ENCODE measurements at places on chromosomes 6 and 20. TPM values are rescaled to one million over a fixed set of nuclear protein-coding genes. Genes with fewer than 3 reads are reported as not detected.
A peak's percentile ranks its signal among the peaks of the same experiment; 100 is the strongest.

- no peak for DNase-seq
Observed at GRCh38 chr6:88823998-88824397, 139.4 kb downstream of the RNGTT start.

DNA sequence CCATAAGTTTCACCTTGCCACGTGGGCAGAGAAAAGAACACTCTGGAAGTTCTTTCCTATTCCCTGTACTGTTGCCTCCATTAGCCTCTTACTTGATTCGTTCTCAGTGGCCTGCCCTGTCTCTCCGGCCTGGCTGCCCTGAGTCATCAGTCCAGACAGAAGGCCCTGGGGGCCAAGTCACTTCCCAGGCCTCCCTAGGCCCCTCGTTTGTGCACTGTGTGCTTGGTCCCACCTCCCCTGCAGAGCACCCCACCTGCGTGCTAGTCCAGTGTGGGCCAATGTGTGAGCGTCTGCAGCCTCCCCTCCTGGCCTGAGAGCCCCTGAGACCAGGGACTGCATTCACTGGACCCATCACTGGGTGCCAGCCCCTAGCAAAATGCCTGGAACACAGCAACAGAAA, 191.2 kb upstream of the RREB1 start:
- DNase-seq = no peak

DNA sequence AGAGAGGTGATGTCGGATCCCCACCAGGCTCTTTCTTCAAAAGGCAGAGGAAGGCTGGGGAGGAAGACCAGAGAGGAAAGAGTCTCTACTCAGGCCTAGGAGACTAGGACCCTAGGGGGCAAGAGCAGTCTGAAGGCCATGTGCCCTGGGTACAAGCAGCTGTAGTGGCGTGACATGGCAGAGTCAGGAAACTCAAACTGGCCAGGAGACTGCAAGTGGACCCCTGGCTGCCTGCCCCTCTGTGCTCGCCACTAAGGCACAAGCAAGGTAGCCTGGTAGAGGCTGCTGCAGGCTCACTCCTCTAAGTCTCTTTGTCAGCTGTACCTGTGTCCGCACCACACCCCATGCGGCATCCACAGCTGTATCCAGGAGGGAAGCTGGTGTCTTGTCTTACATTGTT, 19.9 kb downstream of the CST9L start:
- no peak for DNase-seq

DNA sequence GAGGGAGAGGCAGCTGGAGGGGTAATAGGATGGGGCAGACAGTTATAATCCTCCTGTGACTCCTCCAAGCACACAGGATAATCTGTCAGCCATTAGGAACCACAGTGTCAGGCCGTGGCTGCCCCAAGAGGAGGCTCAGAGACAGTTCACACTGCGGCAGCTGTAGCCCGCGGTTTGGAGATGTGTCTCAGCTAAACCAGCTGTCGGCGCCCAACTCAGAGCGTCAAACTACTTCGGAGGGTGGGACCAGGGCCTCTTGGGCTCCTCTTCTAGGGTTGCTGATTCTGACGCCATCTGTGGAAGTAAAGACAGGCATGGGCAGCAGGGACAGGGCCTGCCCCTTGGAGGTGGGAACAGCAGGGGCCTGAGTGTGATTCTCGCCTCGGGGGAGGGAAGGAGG, 309.8 kb downstream of the CDC5L start:
- DNase-seq = no peak

GRCh38 chr6:50427267-50427666, 286.1 kb upstream of the TFAP2D start:
- DNase-seq = no peak

DNA sequence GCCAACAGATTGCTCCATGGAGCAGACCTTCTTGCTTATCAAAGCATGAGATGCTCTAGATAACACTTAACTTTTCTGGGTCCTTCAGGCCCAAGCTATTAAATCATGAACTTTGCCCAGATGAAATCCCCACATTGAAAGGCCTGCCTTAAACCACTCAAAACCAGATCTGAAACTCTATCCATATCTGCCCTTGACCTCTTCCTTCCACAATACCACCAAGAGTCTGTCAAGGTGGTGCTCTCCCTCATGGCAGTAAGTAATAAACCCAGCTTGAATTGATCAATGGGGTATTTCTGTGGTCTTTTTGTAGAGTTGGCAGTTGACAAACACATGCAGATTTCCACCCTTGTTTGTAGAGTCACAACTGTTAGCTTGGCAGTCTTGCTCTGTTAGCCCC, 135.5 kb downstream of the ISM1 start:
- DNase-seq = no peak

- no peak for DNase-seq
Observed at GRCh38 chr20:17499041-17499440, 32.1 kb downstream of the BFSP1 start.

DNA sequence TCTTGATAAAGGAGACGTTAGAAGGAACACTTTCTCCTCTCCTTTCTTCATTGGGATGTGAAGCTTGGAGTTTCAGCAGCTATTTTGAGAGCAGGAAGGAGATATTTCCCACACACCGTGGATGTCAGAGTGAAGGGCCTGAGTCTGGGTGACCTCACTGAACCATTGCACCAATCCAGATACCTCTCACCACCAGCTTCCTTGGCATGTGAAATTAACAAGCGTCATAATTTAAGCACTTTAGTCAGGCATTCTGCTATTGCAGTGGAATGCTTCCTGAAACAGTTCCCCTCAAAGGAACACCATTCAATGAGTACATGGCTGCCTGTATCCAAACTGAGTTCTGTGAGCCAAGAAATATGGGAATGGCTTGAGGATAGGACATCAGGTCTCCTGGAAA, 83.7 kb downstream of the CHMP4B start:
- no peak for DNase-seq

DNA sequence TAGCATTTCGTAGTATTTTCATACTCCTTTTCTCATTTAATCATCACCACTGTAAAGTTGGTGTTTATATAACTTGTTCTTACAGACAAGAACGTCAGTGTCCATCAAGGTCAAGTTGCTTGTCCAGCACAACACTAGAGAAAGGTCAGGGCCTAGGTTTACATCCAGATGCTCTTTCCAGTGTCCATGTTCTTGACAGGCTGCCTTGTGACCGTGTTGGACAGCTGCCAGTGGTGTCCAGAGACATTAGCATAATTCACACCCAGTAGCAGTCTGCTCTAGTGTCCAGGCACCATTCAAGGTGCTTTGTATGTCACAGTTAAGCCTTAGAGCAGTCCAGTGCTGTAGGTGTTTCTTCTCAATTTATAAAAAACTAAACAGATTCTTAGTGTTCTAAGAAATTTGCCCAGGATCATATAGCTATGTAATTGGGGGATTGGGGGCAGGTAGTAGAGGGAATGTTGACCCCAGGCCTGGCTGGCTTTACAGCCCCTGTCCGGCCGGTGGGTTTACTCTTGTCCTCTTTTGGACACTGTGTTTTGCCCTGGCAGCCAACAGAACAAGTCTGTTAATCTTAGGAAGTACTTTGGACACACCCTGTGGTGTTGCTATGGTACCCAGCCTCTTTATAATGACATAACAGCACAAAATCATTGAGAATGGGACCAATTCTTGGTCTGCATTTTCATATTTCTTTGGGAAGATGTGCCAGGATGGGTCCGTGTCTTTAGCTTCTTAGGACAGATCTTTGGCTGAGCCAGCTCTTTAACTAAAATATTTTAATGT, 8.0 kb downstream of the STK35 start:
- no peak for DNase-seq

GRCh38 chr6:78347191-78347916, 520.0 kb upstream of the IRAK1BP1 start:
- no peak for DNase-seq

DNA sequence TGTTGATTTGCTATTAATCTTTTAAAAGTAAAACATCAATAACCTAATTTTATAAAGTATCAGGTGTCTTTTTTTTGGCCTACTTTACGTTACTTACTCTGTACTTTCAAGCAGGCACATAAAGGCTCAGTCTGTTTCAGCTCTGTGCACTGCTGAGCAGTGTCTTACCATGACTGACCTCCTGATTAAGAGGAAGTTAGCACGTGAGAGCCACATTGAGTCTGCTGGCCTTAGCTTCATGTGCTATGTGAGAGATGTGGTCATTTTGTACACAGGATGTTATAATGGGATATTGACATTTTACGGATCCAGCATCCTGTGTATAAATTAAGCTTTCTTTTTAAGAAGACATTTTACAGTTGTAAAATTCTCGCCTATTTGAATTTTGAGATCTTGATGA, 31.9 kb downstream of the ARID1B start:
- DNase-seq = no peak

DNA sequence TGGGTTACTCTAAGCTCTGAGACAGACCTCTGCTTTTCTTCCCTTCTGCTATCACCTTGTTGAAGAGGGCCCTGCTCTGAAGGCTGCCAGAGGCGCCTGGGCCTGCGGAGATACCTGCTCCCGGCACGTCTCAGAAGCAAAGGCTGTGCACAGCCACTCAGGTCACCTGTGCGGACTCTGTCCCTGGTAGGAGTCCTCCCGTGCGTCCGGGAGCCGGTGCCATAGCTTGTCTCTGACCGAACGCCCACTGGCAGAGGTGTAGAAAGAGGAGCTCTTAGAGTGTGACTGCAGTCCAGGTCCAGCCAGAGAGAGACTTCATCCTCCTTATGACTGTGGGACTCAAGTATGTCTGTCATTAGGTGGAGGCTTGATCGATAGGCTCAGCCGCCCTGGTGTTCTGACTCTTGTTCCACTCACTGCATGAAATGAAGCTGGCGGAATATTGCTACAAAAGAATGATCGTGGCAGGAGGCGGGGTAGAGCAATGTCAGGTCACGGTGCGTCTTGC, 51.0 kb upstream of the UNC93A start:
- DNase-seq = no peak

GRCh38 chr6:169867751-169868191, 116.3 kb downstream of the ERMARD start:
- no peak for DNase-seq

DNA sequence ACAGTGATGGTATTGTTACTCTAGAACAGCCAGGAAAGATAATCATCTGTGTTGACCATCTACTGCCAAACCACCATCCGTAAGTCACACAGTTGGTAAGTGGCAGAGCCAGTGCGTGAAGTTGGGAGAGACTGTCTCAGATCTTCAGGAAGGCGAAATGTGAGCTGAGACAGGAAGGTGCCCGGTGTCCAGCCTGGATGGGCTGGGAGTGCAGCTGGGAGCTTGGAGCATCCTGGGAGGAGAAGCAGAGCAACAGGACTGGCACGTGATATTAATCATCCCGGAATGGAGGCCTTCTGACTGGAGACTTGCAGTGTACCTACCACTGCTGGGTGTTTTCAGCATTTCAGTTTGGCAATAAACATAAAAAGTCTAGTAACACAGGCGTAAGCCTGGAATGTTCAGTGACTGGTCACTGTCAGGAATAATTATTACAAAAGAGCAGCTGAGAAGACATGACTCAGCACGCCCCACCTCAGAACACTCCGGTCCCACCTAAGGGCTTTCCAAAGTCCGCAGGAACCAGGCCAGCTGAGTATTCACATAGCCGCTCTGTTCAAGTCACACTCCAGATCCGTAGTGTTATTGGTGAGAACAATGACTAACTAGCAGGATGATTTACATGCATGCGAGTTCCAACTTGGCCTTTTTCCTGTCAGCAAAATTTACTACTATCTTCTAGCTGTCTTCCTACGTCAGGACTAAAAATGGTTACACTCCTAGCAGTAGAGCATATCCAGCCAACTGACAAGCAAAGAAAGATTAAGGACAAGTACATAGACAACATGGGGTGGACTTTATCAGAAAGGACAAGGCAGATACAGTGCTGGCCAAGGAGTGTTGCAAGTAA, 45.1 kb upstream of the PNRC1 start:
- peak; percentile 90 for DNase-seq

GRCh38 chr6:112235956-112236355, 18.4 kb downstream of the LAMA4 start:
- DNase-seq = no peak

- no peak for DNase-seq
Observed at GRCh38 chr20:37259865-37260264, 1.7 kb downstream of the GHRH start.

TBX18 gene
- 8.3 TPM for polyA plus RNA-seq

CFAP206 gene
- 0.24 TPM for polyA plus RNA-seq

OCSTAMP gene
- not detected for polyA plus RNA-seq

LAMA5 gene
- 162 TPM for polyA plus RNA-seq

NOX3 gene
- not detected for polyA plus RNA-seq

PSORS1C1 gene
- 6.8 TPM for polyA plus RNA-seq

MLN gene
- not detected for polyA plus RNA-seq

Measured in urinary bladder (tissue), 4 donors.